ENCODE measurements at places on chromosomes 4 and X. TPM values are rescaled to one million over a fixed set of nuclear protein-coding genes. Genes with fewer than 3 reads are reported as not detected.

Gene LRBA
- 52.8 TPM for polyA plus RNA-seq

Gene ZCCHC12
- 9.1 TPM for polyA plus RNA-seq

Gene DCAF4L1
- 0.21 TPM for polyA plus RNA-seq

Gene PRKG2
- 61.2 TPM for polyA plus RNA-seq

Gene SLC34A2
- 2.0 TPM for polyA plus RNA-seq

Gene RNF128
- polyA plus RNA-seq: 105 TPM

DNA sequence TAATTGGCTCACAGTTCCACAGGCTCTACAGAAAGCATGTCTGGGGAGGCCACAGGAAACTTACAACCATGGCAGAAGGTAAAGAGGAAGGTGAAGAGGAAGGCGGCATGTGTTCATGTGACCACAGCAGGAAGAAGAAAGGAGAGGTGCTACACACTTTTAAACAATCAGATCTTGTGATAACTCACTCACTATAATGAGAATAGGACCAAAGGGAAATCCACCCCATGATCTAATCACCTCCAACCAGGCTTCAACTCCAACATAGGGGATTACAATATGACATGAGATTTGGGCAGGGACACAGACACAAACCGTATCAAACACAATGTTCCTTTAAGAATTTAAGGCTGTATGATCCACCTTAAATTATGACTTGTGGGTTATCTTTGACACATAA, 10.5 kb upstream of the PGM2 start:
- H3K4me1 ChIP-seq: peaks cover 2% of the 10 kb centered on the region
- no peak for DNase-seq
- no peak overlapping the region for H3K4me3 ChIP-seq

DNA sequence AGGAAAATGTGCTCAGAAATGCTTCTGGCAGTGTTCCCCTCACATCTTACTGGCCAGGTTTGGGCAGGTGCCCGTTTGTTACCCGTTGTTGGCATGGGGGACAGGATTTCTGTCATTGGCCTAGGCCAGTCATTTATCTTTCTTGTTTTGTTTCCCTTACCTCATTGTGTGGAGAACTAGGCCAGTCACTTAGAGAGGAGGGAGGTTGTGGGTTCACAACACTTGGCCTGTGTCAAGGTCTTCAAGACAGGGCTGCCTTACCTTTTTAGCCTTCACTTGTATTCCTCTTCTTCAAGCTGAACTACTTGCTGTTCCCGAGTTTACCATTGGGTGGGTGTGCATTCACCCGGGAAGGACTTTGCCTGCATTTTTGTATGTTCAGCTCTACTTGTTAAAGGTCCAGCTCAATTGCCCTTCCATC, 17.7 kb downstream of the SNX25 start:
- no peaks in the 10 kb centered on the region for H3K36me3 ChIP-seq
- no peak overlapping the region for H3K4me3 ChIP-seq
- H3K27ac ChIP-seq: no peak overlapping the region
- no peaks in the 10 kb centered on the region for H3K27me3 ChIP-seq
- peaks cover 10% of the 10 kb centered on the region for H3K4me1 ChIP-seq
- peak; percentile 51 for DNase-seq

DNA sequence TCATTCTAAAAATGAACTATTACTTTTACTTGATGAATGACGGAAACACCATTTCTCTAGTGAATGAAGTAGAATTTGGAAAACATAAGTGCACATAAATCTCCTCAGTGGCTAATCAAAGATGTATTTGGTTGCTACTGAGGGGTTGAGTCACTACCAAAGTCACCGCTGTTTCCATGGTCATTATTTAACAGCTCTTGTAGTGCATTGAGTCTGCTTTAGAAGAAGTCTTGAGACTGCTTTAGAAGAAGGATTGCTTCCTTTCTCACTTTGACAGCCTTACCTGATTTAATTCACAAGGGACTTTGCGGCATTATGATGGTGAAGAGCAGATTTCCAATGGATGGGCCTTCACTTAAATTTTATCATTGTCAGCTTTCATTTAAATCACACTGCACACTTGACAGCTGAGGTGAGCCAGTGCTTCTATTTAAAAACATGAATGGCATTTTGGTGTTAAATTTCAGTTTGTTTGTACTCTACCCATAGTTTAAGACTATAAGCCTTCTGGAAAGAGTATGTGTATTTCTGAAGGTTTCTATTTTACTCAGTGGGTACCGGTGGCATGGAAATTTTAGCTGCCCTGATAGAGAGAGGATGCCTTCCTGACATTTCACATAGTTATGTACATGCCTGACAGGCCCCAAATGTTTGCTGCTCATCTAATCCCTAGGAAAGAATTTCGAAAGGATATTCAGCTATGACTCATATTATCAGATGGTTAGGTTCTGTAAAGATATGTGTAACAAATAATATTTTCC, 9.5 kb downstream of the ASB5 start:
- H3K4me1 ChIP-seq: no peaks in the 10 kb centered on the region
- DNase-seq: no peak
- H3K27me3 ChIP-seq: no peaks in the 10 kb centered on the region
- no peaks in the 10 kb centered on the region for H3K36me3 ChIP-seq

DNA sequence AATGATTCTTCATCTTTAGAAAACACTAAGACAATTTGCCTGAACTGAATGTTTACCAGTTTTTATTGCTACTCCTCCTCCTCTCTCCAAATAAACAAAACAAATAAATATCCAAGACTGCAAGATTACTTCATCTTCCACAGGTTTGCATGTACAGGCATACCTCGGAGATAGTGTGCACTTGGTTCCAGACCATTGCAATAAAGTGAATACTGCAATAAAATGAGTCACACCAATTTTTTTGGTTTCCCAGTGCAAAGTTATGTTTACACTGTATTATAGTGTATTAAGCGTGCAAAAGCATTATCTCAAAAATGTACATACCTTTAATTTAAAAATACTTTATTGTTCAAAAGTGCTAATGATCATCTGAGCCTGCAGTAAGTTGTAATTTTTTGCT, 53.3 kb downstream of the FBXL5 start:
- no peaks in the 10 kb centered on the region for H3K4me1 ChIP-seq
- DNase-seq: no peak
- no peaks in the 10 kb centered on the region for H3K27me3 ChIP-seq
- no peak overlapping the region for H3K27ac ChIP-seq
- peaks cover 31% of the 10 kb centered on the region for H3K36me3 ChIP-seq

DNA sequence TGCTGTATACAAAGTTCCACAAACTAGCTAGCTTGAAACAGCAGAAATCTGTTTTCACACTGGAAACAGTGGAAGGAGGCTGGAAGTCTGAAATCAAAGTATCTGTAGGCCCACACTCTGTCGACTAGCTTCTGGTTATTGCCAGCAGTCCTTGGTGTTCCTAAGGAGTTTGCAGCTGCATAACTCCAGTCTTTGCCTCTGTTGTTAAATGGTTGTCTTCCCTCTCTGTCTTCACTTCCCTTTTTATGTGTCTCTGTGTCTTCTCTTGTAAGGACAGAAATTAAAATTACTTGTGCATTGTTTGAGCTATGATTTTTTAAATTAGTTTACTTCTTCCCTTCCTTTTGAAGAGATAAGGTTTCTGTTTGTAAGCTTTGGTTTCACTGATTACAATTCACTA, 8.2 kb downstream of the MTHFD2L start:
- H3K4me3 ChIP-seq: no peak overlapping the region
- H3K27ac ChIP-seq: no peak overlapping the region
- no peaks in the 10 kb centered on the region for H3K4me1 ChIP-seq
- H3K27me3 ChIP-seq: no peaks in the 10 kb centered on the region
- DNase-seq: no peak

DNA sequence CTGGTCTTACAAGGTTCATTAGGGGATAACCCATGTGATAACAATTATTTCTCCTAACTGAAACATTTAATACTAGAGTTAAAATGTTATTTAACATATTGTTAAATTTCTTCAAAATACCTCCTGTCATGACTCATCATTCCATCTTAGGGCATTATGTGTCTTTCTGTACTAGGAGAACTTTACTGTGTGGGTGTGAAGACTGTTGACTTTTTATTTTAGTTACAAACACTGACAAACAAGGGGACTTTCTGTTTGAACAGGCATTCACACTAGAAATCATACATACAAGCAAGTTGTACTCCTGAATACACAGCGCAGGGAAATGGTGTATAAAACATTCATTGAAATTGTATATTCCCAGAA, 175.9 kb downstream of the FBXW7 start:
- DNase-seq: no peak
- no peaks in the 10 kb centered on the region for H3K4me1 ChIP-seq
- no peaks in the 10 kb centered on the region for H3K36me3 ChIP-seq
- H3K27ac ChIP-seq: no peak overlapping the region
- no peaks in the 10 kb centered on the region for H3K27me3 ChIP-seq

GRCh38 chr4:24780936-24781495, 14.4 kb upstream of the SOD3 start:
- no peaks in the 10 kb centered on the region for H3K27me3 ChIP-seq
- no peak overlapping the region for H3K4me3 ChIP-seq
- H3K27ac ChIP-seq: no peak overlapping the region
- H3K36me3 ChIP-seq: no peaks in the 10 kb centered on the region
- no peak for DNase-seq

GRCh38 chr4:15653864-15654592, 1.1 kb downstream of the FBXL5 start:
- peak overlapping the region; percentile 82 for H3K27ac ChIP-seq
- peak; percentile 51 for DNase-seq
- no peaks in the 10 kb centered on the region for H3K27me3 ChIP-seq
- H3K4me1 ChIP-seq: peaks cover 17% of the 10 kb centered on the region

DNA sequence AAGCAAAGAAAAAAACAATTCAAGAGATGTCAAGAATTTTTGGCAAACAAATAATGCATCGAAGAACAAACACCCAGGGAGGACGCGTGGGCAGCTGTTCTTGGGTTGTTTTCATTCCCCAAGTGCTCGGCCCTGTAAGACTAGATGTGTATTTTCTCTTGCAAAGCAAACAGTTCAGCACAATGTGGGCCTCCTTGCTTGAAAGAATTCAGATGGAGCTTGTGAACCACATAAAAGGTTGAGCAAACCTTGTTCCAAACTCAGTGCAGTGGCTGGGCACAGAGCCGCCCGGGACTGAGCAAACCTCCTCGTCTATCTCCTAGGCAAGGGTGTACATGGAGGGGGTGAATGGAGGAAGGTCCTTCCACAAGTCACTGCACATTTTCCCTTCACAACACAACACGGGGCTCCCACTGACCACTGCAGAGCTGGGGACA, 82.4 kb downstream of the HTRA3 start:
- peaks cover 3% of the 10 kb centered on the region for H3K27me3 ChIP-seq
- H3K27ac ChIP-seq: peak overlapping the region; percentile 29
- H3K4me3 ChIP-seq: no peak overlapping the region
- no peaks in the 10 kb centered on the region for H3K36me3 ChIP-seq
- peaks cover 6% of the 10 kb centered on the region for H3K4me1 ChIP-seq

DNA sequence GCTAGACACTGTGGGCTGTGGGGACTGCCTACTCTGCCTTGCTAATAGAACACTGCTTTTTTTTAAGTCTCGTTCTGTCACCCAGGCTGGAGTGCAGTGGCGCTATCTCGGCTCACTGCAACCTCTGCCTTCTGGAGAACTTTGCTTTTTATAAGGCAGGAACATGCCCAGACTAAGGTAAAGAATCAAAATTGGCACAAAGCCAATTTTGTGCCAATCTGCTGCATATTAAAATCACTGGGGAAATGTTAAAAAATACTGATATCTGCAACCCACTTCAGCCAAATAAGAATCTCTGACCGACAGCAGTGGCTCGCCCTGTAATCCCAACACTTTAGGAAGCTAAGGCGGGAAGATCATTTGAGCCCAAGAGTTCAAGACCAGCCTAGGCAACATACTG, 36.5 kb upstream of the CEP135 start:
- H3K27ac ChIP-seq: no peak overlapping the region
- no peaks in the 10 kb centered on the region for H3K4me1 ChIP-seq
- H3K36me3 ChIP-seq: no peaks in the 10 kb centered on the region
- DNase-seq: no peak

DNA sequence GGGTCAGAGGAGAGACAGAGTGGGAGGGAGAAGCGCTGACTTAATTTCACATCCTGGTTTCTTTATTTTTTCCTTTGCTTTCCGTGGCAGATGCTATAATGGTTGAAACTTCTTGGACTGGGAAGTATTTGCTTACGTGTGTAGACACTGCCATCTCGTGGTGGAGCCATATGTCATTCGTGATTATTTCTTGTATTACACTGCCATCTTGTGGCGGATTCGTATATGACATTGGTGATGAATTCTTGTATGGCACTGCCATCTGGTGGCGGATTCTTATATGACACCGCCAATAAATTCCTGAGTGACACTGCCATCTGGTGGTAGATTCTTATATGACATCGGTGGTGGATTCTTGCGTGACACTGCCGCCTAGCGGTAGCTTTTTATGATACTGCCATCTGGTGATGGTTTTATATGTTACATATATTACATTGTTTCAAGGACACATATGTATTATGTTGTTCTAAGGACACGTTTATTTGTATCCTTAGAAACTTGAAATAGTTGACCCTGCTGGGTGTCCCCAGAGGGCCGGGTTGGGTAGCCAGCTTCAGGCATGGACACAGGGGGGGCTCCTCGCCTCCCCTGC, 37.3 kb upstream of the CLCN4 start:
- peak; percentile 33 for DNase-seq
- peaks cover 13% of the 10 kb centered on the region for H3K36me3 ChIP-seq
- no peaks in the 10 kb centered on the region for H3K27me3 ChIP-seq
- H3K4me3 ChIP-seq: no peak overlapping the region
- H3K4me1 ChIP-seq: no peaks in the 10 kb centered on the region
- H3K27ac ChIP-seq: no peak overlapping the region

- no peaks in the 10 kb centered on the region for H3K4me1 ChIP-seq
- no peak overlapping the region for H3K27ac ChIP-seq
- no peaks in the 10 kb centered on the region for H3K27me3 ChIP-seq
- H3K36me3 ChIP-seq: no peaks in the 10 kb centered on the region
- DNase-seq: no peak
These were observed 104.5 kb upstream of the GATB start for GRCh38 chr4:151865312-151865711.

- H3K4me1 ChIP-seq: no peaks in the 10 kb centered on the region
- no peaks in the 10 kb centered on the region for H3K27me3 ChIP-seq
- no peak overlapping the region for H3K4me3 ChIP-seq
- H3K36me3 ChIP-seq: no peaks in the 10 kb centered on the region
- no peak overlapping the region for H3K27ac ChIP-seq
- DNase-seq: no peak
These were observed 27.1 kb upstream of the RBMX start for GRCh38 chrX:136907621-136908020.
